Right hindlimb (tissue), 1 donor: ENCODE measurements at places on chromosomes 4 and X.

DNA sequence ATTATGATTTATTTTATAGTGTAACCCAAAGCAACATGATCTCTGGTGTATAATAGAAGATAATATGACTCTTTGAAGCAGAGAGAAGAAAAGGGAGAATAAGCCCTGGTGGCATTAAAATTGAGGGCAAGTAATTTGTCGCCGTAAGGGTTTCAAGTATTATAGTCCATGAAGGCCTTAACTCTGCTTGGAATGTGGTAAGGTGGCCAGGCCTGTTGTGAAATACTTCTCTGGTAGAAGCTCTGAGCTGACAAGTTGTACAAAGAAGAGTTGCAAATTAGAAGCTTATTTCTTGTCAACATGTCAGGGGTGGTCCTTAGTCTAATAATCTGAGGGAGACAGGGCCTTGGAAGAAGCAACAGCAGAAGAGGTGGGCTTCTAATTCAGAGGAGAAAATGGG, 151.7 kb upstream of the HHIP start:
- DNase-seq, result no peak

DNA sequence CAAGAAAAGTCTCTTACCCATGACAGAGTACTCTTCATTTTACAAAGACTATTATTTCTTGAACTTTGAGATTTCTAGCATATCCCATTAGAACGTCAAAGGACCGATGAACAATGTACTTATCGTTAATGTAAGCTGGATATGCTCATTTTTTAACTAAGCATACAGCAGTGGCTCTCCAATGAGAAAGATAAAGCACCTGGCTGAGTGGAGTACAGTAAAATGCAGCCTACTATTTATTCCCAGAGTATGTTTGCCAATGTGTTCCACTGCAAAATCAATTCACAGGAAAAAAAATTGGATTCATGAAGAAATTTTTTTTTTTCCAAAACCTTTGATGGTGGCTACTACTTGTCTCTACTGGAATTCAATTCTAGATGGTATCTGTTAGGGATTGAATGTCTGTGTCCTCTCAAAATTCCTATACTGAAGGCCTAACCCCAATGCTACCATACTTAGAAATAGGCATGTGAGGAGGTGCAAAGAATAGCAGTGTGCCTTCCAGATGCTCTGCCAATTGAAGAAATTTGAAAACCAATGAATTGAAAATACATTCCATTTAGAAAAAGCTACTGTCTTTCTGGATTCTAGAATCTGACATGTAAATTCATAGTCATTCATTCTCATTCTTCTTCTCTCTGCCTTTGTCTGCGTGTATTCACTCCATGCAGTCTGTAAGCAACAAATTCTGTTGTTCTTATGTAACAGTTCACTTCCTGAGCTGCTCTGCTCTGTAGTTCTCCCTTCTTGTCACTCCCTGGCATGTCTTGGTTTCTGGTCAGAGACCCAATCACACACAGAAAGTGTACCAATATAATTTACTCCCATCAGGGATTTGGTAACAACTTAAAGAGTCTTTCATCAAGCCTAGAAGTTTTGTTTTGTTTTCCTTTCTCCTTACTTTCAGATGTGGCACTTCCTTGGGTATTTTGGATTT, 61.4 kb downstream of the PAPSS1 start:
- DNase-seq, result no peak

- DNase-seq, result no peak
Measured at GRCh38 chrX:124238268-124238667, 94.2 kb upstream of the TEX13D start.

DNA sequence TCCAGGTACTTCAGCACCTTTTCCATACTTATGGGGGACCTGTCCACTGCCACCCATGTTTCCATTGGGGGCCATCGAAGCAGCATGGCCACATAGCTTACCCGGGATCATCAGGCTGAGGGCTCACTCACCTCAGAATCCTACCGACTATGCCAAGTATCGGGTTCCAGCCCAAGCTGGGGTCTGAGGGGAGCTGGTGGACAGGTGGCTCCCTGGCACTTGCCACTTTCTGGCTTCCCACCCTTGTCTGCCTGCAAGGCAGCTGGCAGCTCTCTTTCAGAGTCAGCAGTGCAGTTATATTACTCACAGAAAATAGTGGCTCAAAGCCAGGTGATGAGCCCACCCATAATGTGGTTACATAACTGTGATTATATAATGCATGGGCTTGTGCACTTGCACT, 1153.8 kb downstream of the STIM2 start:
- no peak for DNase-seq

DNA sequence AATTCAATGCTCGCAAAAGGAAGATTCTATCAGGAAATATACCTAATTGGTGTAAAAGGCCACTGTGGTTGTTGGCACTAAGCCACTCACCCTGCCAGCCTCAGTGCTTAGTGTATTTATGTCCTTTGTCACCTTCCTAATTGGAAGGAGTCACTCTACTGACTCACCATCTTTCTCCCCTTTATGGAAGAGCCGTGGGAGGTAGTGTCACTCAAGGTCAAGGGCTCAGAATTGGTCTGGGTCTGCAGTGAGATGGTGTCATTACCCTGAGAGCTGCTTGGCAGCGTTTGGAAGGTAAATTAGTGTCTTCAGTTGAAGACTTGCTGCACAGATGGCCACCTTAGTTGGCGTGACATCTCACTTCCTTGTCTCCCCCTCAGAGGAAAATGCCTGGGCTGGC, 41.7 kb upstream of the CDKN2AIP start:
- DNase-seq, result no peak

DNA sequence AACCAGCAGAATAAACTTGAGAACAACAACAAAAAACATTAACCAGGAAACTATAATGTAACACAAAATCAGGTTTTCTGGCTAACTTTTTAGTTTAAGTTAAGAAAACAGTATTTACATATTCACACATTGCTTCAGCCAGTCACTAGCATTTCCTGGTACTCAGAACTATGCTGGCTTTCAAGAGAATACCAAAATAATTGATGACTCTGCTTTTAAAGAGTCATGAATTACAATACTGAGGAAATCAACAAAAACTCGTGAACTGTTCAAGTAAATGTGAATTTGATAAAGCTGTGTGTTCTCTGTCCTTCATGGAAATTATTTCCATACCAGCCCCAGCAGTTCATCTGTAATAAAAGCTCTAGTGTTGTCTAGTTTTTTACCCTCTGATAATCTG, 27.4 kb downstream of the PRSS12 start:
- no peak for DNase-seq

- DNase-seq, result peak; percentile 32
Measured at GRCh38 chrX:131841496-131842437, 181.3 kb upstream of the STK26 start.

GRCh38 chr4:27568236-27568951, 707.8 kb downstream of the STIM2 start:
- no peak for DNase-seq

DNA sequence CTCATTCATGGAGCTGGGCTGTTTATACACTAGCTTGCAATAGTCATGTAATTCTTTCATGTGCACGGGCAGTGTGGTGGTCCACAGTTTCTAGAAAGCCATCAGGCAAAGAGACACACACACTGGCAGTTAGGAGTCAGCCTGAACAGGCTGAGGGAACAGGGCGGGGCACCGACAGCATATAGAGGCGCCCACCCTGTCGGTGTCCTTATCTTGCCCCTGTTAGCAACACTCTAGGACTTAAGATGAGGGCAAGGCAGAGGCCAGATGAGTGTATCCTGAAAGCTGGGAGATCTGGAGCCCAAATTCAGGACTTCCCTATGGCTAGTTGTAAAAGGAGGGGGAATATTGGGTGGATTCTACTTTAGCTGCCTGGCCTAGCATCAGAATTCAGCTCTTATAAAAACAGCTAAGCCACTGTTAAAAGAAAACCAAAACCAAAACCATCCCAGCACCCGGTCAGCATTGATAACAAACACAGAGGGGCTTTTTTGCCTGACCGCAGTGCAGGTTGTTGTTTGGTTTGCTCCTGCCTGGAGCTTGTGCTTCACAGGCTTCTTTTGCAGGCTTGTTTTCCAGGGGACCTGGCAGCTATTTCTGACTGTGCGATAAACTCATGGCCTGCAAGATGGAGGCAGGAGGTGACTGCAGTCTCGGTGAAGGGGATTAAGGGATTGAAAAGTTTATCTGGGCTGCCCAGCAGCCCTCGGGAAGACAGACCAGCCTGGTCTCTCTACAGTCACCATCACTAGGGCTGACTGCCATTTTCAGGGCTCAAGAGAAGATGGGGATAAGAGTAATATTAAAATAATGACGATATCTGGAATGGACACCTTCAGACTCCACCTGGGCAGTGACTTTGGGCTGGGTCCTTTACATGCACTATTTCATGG, 638.9 kb downstream of the MID1IP1 start:
- DNase-seq, result no peak

GRCh38 chr4:93466446-93466845, 362.1 kb upstream of the ATOH1 start:
- no peak for DNase-seq

DNA sequence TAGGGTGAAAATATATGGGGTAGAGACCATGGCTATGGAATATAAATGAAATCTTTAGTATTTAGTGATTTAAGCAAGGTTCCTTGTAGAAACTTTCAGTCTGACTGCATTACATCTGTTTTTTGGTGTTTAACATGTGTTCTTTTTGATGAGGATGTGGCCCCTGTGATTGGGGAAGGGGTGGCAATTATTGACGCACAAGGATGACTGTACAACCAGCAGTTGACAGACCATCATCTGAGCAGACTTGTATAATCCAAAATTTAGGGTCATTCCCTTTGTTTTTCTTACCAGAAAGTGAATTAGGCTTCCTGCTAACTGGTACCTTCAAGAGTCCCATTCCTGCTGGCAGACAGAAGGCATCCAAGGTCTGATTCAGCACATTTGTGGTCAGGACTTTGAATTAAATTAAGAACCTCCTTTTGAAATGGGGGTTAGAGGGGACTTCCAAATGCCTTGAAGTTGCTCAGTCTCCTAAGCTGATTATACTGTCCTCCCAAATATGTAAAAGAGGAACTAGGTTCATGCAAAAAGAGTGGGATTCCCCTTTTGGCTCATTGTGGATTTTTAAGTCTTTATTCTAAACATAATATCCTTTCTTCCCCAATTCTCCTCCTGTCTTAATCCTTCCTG, 112.4 kb upstream of the CXCL13 start:
- no peak for DNase-seq

GRCh38 chr4:54566608-54567007, 91.1 kb upstream of the KIT start:
- DNase-seq, result no peak

DNA sequence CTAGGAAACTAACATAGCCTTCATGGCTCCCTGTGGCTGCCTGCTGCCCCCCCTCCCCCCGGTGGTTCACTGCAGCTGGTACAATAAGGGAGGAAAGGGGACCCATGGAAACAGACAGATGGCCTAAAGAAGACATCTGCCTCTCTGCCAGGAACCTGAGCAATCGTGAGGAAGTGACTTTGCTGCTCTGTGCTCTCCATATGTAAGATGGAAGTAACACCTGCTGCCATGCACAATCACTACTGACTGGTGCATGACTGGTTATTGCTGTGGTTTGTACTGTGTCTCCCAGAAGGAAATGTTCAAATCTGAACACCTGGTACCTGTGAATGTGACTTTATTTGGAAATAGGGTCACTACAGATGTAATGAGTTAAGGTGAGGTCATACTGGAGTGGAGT, 43.6 kb downstream of the CD99L2 start:
- no peak for DNase-seq

GRCh38 chrX:40179283-40179682, 81.5 kb upstream of the BCOR start:
- DNase-seq, result no peak

GRCh38 chr4:27763830-27764525, 903.3 kb downstream of the STIM2 start:
- DNase-seq, result no peak

DNA sequence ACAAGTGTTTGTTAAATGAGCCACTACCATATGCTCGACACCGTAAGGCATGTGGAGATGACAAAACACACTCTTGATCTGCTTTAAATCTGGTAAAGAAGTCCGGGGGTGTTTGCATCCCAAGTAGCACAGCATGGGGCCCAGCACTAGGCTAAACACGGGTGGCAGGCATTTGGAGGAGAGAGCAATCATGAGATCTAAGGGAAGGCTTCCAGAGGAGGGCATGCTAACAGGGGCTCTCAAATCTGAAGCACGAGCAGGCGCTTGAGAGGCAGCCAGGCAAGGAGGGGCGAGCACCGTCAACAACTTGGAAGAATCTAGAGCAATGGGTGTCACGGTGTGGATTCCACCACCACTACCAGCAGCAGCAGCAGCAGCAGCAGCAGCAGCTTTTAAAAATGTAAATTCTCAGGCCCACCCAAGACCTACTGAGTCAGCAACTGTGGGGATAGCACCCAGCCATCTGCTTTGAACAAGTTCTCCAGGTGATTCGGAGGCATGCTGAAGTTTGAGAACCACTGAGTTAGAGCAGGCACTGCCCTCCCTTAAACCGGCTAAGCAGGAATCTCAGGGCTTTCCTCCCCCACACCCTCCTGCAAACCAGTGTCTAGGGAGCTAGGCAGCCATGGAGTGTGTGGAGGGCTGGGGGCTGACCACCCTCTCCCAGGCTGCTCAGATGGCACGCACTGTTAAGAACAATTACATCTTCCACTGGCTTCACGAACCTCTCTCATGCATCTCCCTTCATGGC, 70.2 kb upstream of the MAP3K15 start:
- no peak for DNase-seq

GRCh38 chr4:154640999-154641398, 28.5 kb upstream of the FGG start:
- no peak for DNase-seq
